ENCODE measurements at places on chromosomes 16 and 17. TPM values are rescaled to one million over a fixed set of nuclear protein-coding genes. Genes with fewer than 3 reads are reported as not detected.
A peak's percentile ranks its signal among the peaks of the same experiment; 100 is the strongest.

DNA sequence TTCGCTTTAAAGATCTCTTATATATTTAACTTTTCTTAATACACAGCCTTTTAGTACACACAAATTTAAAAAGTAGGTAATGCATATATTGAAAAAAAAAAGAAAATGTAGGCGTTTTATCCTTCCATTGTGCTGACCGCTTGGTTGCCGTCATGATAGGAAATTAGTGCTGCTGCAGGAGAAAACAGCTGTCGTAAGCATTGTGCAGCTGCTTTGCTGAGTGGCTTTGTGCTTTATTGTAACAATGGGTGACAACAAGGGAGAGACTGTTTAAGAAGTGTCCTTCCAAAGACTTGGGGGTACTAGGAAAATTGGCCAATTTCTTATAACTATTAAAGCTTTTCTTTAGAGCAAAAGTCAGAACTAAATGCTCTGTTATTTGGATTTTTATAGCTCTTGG, 5.0 kb downstream of the HERPUD1 start:
- no peak for DNase-seq

DNA sequence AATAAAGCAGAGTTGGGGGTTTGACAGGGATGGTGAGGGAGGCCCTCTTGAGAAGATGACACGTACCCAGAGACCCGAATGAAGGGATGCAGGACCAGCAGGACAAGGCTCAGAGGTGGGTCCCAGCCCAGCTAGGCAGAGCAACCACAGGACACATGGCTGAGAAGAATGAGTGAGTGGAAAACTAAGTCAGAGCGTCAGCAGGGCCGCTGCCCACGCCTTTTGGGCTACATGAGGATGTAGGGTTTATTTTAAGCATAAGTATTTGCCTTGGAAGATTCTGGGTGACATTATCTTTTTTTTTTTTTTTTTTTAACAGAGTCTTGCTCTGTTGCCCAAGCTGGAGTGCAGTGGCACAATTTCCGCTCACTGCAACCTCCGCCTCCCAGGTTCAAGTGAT, 176.0 kb downstream of the TMEM132E start:
- no peak for DNase-seq

DNA sequence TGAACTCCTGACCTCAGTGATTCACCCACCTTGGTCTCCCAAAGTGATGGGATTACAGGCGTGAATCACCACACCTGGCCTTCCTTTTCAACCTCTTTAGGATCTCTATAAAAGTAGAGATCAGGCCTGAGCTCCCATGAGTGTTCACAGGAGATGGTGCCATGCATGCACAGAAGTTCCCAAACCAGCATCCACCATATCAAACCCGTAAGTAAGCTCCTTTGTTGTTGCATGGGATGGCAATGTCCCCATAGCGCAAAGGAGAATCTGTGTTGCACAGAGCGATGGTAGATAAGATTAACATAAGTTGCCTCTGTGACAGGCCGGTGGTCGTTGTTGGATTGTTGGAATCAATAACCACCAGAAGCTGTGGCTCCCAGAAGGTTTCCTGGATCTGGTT, 34.8 kb upstream of the PPM1D start:
- DNase-seq: no peak

GRCh38 chr17:9021992-9022572, 772 bp downstream of the NTN1 start:
- DNase-seq: no peak

GRCh38 chr17:17354560-17355349, 51.6 kb downstream of the NT5M start:
- DNase-seq: peak; percentile 83

GRCh38 chr17:81401723-81402529, 6.7 kb downstream of the BAHCC1 start:
- DNase-seq: peak; percentile 65

- DNase-seq: no peak
These were observed 30.3 kb upstream of the SRCIN1 start for GRCh38 chr17:38636054-38636453.

DNA sequence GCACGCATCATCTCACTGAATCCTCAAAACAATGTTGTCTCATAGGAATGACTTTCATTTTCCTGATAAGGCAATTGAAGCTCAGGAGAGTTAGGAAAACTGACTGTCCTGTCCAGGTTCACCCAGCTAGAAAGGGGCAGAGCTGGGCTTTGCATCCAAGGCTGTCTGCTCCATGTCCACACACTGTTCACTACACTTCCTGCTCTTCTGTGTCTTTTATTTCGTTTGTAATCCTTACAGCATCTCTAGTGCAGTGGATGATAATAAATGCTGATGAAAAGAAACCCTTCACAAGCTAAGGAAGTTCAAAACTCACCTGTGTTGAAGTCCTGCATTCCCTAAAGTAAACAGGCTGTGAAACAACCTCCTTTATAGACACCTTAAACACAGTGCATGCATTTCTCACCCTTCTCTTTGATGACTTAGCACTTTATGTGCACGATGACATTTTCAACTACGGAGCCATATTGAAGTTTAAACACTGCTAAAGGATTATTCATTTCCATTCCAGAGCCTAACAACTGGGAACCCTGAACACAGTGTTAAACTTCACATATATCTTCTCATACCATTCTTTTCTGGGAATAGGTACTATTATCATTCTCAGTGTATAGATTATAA, 31.0 kb upstream of the GPR139 start:
- DNase-seq: no peak

- DNase-seq: no peak
These were observed 1047.2 kb downstream of the CDH11 start for GRCh38 chr16:64074706-64075105.

- DNase-seq: no peak
These were observed 21.8 kb downstream of the FBXO39 start for GRCh38 chr17:6797718-6798351.

QRICH2 gene
- total RNA-seq: 7.2 TPM

PMP22 gene
- not detected for total RNA-seq
